ENCODE measurements at places on chromosomes 4 and X.

DNA sequence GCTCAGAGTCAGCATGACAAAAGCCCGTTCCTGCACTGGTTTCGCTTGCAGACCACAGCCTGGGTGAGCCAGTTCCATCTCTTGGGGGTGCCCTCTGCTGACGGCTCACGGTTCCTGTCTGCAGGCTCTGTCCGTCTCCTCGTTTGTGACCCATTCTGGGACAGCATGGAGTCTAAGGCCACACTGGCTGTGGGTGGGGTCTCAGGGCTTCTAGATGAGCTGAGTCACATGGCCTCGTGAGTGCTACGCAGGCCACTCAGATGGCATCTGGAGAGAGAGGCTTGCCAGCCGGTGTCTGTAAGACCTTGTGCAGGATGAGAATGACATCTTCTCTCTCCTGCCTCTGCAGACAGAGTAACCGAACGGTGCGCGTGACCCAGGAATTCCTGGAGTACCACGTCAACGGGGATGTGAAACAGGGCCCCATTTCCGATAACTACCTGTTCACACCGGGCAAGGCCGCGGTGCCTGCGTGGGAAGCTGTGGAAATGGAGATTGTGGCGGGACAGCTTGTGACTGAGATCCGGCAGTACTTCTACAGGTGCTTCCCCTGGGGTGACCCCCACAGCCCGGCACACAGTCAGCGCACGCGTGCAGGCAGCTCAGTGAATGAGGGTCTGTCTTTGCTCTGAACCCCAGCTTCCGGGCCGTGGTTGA, 31.6 kb upstream of the MRFAP1 start:
- no peak for DNase-seq

GRCh38 chr4:20926529-20926928, 226.3 kb downstream of the PACRGL start:
- DNase-seq, result no peak

GRCh38 chrX:18674417-18674787, 2.5 kb upstream of the RS1 start:
- no peak for DNase-seq

DNA sequence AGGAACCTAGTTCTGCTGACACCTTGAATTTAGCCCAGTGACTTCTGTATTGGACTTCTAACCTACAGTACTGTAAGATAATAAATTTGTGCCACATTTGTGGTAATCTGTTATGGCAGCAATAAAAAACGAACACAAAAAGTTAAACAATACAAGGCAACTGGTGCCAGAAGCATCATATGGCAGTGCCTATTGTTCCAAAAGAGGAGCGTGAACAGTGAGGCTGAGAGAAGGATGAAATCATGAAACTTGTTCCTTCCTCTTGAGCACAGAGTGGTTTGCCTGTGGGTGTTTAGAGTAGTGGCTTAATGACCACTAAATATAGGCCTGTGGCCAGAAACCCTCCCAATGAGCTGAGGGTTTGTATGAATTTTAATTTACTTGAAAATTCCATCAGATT, 69.7 kb upstream of the PGRMC2 start:
- no peak for DNase-seq

- no peak for DNase-seq
Measured at GRCh38 chrX:14274691-14275090, 245.0 kb upstream of the GEMIN8 start.

DNA sequence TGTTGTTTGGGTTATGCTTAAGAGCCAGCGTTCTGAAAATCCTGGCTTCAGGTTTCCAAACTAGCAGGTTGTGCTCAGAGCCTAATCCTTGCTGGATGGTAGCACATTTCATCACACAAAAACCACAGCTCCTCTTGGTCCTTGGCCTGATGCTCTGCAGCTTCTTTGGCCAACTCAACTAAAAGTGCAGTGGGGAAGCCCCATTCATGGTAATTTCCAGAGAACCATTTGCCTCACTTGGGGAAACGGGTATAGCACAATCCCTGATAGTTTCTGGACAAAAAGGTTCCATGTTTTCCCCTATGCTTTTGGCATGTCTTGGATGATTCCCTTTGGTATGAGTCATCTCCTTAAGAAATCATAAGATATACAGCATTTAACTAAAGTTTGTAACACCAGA, 78.7 kb downstream of the SYNPO2 start:
- no peak for DNase-seq

GRCh38 chr4:75655562-75655961, 17.6 kb downstream of the G3BP2 start:
- DNase-seq, result peak; percentile 58

- no peak for DNase-seq
Measured at GRCh38 chr4:35500812-35501211, 743.5 kb downstream of the ARAP2 start.

GRCh38 chr4:93302310-93302709, 526.2 kb upstream of the ATOH1 start:
- DNase-seq, result no peak

DNA sequence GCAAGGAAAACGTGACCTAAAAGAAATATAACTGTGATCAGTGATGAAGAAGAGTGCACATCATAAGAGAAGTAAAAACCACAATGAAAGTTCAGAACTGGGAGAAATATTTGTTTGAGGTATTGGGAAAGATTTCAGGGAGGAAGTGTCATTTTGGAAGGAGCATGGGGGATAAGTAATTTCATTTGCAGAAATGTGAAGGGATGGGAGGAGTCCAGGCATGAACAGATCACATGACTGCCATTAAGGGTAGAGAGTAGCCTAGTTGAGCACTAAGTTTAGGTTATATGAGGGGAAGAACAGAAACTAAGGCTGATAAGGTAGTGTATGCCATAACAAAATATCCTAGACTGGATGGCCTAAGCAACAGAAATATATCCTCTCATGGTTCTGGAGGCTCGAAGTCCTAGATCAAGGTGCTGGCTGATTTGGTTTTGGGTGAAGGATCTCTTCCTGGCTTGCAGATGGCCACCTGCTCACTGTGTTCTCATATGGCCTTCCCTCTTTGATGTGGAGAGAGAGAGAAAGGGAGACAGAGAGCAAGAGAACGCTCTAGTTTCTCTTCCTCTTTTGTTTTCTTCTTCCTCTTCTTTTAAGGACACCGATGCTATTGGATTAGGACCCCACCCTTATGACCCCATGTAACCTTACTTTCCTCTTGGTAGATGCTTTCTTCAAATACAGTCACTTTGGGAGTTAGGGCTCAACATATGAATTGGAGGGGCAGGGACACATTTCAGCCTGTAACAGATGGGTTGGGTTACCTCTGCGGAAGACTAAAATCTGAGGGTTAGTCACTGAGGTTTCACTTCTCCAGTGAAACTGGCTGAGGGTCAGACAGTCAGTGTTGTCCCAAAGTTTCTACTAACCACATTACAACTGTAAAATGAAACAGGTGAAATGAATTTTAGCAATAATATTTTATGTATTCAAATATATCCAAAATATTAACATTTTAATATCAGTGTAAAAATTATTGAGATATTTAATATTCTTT, 77.9 kb downstream of the EGF start:
- DNase-seq, result no peak

DNA sequence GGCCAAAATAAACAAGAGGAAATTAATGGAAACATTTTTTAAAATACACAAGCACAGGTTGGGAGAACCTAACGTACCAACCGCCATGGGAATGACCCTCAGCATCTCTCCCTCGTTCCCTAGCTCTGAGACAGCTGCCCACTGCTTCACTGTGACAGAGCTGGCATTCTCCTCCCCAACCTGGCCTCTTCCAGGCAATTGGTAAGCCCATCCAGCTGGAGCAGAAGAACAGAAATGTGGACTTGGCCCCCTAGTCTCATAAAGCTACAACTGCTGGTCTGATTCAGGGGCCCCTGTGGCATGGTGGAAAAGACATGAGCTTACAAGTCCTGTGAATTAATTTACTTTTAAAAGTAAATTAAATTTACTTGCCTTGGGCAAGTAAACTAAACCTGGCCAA, 245.1 kb downstream of the PTTG2 start:
- no peak for DNase-seq

- no peak for DNase-seq
Measured at GRCh38 chr4:4383085-4383484, 3.8 kb upstream of the NSG1 start.

DNA sequence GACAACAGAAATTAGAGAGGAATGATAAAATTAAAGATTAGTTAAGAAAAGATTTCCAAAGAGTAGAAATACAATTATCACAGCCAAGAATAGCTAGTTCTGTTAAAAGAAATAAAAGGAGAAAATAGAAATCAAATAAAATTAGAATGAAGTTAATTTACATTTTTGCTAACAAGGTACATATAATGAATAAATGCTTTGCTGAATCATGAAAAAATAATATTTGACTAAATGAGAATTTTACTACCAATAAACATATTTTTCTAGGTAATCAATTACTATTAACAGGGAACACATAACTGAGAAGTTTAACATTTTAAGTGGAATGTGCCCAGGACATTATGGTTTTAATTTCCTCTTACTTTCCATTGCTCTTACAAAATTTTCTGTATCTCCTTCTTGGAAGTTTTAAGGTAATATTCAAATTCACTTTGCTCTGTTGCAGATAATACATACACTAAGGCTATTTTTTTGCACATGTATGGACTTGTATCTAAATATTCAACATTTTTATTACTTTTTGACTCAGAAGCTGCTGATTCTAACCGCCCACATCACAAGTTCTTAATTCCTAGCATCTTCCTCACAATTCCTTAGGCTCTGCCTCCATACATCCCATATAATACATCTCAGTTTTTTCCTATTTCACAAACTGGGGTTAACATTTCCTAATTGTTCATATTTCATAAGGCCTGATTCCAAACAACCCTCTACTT, 870.7 kb upstream of the INTU start:
- DNase-seq, result no peak

DNA sequence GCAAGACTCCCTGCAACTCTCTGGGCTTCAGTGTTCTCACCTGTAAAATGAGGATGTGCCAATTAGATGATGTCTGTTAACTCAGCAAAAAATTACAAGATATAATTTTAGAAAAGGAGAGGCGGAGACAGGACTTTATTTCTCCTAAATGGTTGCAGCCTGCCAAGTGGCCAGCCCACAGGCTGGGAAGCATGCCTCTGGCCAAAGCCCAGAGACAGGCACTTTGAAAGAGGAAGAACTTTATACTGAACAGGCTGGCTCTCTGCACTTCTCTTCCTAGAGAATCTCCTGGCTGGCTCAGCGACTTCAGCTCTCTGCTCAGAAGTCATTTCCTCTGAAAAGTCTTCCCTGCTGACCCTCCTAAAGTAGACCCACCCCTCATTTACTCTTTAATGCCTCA, 3.7 kb downstream of the PRDM5 start:
- no peak for DNase-seq

DNA sequence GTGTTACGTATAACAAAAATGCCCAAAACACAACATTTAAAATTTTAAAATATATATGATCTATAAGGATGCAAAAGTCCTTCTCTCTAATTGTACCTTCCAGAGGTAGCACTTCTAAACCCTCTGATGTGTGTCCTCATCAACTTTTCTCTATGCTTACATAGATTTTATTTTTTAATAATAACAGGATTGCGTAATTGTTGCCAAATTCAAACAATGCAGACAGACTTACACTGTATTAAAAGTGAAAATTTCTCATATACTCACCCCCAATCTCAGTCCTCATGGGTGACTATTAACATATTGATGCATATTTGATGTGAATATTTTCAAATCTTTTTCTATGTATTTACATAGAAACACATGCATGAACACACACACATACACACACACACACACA, 144.0 kb downstream of the RBMX2 start:
- DNase-seq, result no peak

GRCh38 chr4:78058591-78059523, 1.7 kb downstream of the FRAS1 start:
- DNase-seq, result no peak

GRCh38 chr4:141768954-141769353, 132.6 kb downstream of the IL15 start:
- DNase-seq, result no peak

- DNase-seq, result no peak
Measured at GRCh38 chr4:109495514-109495913, 61.9 kb downstream of the SEC24B start.

GRCh38 chr4:161817914-161818313, 345.9 kb downstream of the FSTL5 start:
- DNase-seq, result no peak

- DNase-seq, result no peak
Measured at GRCh38 chrX:1361275-1361674, 24.7 kb downstream of the IL3RA start.

DNA sequence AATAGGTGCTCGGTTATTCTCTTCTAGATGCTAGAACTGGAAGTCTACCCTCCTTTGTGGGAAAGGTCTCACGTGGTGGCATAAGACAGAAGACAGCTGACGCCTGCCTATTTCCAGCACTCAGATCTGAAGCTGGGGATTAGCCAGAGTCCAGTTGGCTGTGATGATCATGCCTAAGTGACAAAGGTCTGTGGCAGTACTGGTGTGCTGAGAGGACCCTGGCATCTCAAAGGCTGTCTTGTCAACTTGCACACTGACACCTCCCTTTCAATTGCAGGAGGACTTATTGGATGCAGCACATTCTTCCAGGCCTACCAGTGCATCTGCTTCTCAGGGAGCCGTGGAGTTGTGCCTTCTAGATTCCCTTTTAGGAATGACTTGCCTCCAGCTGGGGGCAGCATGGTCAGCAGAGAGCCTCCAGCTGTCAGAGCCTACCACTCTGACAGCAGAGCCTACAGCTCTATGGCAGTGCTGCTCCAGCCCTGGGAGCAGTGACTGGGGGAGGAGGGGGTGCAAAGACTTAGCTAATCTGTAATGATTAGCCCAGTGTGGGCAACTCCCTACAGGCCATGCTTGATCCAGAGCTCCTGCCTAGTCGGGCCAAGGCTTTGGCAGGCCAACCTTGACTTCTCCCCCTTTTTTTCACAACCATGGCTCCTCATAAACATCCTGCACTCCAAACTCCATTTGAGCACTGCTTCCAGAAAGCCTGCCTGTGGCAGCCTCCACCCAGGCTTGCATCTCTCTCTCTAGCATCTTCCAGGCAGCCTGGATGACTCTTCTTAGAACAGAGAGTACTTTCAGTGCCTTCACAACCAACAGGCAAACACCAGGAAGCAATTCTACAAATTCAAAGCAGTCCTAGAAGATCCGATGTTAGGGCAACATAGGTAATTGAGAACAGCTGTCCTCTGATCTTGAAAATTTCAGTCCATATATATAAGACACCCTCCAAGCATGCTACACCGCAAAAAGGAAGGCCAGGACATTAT, 13.8 kb upstream of the FGFBP2 start:
- DNase-seq, result no peak

DNA sequence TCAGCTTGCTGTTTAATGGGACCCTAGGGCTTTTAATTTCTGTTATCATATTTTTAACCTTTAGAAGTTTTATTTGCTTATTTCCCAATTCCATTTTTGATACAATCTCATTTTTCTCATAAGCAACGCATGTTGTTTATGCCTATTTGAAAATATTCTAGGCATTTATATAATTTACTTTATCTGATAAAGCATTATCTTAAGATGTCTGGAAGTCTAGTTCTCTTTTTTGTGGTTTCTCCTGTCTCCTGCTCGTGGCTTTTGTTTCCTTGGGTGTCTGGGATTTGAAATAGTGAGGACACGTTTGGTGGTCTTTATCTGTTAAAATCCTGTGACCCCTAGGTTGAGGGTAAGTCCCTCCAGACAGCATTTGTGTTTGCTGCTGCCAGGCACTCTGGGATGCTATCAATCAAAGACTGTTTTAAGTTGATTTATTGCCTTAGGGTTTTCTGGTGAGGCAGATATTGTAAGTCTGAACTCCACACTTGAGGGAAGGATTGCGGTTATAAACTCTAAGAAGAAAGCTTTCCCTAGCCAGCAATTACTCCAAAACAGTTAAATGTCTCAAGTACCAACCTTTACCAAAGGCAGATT, 208.0 kb downstream of the PRDM5 start:
- DNase-seq, result no peak

GRCh38 chrX:114134465-114134864, 449.4 kb upstream of the HTR2C start:
- DNase-seq, result no peak

- DNase-seq, result no peak
Measured at GRCh38 chr4:130574215-130574614, 1478.3 kb downstream of the C4orf33 start.
